RKO (cell line): ENCODE measurements at places on chromosomes 12 and 14.

DNA sequence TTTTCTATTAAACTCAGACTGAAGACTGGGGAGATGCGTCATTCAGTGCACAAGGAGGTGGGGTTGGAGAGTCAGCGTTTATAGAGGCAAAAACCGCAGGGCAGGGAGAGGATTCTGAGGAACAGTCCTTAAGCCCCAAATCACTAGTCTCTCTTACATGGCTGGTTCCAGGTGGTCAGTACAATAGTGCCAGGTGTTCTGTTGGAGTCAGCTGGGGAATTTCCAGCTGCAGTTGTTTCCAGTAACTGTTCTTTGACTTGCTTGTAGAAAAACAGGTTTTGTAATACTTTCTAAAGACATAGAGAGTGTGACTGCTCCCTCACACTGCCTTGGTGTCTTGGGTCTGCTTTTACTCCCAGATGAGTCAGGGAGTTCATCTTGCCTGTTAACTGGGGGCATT, 192.2 kb downstream of the TMTC3 start:
- no peak for DNase-seq

DNA sequence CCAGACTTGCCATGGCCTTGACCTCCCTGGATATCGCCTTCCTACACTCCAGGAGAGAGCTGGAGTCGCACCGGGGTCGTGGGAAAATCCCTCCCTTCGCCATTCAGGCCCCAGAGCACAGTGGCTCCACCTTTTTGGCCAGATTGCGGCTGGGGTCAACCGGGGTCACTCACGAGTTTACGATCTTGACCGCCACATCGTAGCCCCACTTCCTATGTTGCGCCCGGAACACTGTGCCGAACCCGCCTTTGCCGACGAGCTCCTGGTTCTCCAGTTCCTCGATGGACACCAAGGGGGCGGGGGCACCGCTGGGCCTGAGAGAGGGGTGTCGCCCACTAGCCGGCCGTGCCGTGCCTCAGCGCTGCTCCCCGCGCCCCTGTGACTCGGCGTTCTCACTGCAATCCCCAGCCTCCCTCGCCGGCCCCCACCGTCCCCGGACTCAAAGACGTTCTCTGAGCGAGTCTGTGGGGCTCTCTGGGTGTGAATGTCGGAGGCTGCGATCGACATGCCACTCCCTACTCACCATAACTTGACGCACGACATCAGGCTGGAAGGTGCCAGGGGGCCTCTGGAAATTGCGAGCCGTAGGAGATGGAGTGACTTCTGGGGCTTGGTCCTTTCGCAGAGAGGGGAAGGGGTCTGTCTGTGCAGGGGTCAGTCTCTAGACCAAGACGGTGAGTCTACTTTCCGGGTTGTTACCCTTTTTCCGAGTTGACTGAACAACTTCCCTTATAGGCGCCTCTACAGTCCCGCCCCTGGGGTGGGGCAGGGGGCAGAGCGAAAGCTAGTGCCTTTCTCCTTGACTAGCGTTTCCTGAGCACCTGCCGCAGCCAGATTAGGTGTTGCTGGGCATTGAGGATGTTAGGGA, at the start of gene RIPK3:
TSS of gene RIPK3 (minus strand) at position 708 of the 868 bp plus-strand sequence. CDS start at position 543, 165 bp downstream.
- no peak for DNase-seq

DNA sequence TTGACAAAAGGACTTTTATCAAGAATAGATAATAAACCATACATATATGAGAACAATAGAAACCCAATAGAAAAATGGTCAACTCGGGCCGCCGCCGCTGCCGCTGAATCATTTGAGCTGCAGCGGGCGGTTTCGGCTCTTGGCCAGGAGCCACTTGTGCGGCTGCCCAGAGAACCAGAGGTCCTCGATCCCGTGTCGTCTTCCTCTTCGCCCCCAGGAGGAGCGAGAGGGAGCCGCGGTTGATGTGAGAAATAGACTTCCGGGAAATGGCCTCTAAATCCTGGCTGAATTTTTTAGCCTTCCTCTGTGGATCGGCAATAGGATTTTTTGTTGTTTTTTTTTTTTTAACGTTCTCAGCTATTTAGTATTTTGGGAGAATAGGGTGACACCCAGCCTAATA, 44.8 kb downstream of the CPSF6 start:
- DNase-seq, result peak; percentile 92

DNA sequence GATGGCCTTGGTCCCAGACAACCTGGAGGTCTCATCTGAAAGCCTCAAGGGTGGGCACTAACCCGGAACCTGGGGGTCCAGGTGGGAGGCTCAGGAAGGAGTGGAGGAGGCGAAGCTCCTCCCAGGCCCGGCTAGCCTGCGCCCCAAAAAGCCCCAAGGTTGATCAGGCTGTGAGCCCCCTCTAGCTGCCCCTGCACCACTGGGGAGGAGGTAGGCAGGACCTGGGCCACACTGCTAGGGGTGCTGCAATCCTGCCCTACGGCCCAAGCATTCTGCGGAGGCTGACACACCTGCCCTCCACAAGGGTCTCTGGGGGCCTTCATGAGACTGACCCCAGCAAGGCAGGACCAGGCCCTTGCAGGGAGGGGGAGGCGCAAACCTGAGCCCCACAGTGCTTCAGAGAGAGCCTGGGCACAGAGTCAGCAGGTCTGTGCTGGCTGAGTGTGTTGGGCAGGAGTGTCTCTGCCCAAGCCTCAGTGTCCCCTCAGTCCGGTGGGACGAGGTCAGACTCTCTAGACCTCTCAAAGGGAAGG, 51.9 kb downstream of the CCDC85C start:
- DNase-seq, result no peak

- no peak for DNase-seq
Measured at GRCh38 chr14:75341620-75342019, 63.0 kb downstream of the FOS start.
